Activated CD4-positive, alpha-beta T cell treated with anti-CD3 and anti-CD28 coated beads, Interleukin-2, Interleukin-4, amounts not matched to agents 100 ng/mL and 50 ng/mL, durations not matched to agents 16 hours and 8 hours (primary cell): ENCODE measurements at places on chromosomes 2 and 18.

DNA sequence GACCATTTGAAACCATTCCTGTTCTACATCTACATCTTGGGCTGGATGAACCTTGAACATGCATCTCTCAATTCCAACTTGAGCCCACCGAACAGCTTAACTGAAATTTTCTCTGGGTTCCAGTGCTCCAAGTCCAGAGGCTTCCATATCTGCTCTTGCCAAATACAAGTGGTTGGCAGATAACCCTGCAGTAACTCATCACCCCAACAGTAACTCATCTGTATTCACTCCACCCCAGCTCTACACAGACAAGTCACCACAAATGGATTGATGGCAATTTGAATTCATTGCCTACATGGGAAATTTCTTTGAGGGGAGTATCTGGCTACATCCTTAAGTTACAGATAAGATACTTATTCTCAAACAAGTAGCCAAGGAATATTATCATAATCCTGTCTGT lies 502.4 kb upstream of the TNP1 start:
- no peak for DNase-seq

DNA sequence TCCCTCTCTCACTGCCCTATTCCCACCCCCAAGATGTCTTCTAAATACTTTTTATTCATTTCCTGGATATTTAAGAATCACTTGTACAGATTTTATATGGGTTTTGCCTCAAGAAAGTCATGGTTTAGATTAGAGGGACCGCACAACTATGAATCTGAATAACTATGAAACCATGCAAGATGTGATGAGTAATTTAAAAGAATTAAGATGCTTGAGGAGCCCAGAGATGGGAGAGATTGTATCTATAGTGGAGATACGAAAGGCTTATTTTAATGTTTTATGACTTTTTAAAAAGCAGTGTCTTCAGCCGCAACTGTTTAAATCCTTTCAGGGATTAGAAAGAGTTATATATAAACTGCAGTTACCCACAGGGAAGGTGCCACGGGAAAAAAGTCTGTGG lies 324.1 kb downstream of the LPIN1 start:
- no peak for DNase-seq

- DNase-seq = peak; percentile 46
These were observed 35.4 kb downstream of the INPP4A start for GRCh38 chr2:98479959-98480524.

- DNase-seq = no peak
These were observed 179.5 kb upstream of the PARD3B start for GRCh38 chr2:204365811-204366210.

- no peak for DNase-seq
These were observed 37.6 kb upstream of the PAX3 start for GRCh38 chr2:222336442-222336841.

GRCh38 chr18:74573053-74573452 lies 24.6 kb upstream of the ZNF407 start:
- DNase-seq = no peak

DNA sequence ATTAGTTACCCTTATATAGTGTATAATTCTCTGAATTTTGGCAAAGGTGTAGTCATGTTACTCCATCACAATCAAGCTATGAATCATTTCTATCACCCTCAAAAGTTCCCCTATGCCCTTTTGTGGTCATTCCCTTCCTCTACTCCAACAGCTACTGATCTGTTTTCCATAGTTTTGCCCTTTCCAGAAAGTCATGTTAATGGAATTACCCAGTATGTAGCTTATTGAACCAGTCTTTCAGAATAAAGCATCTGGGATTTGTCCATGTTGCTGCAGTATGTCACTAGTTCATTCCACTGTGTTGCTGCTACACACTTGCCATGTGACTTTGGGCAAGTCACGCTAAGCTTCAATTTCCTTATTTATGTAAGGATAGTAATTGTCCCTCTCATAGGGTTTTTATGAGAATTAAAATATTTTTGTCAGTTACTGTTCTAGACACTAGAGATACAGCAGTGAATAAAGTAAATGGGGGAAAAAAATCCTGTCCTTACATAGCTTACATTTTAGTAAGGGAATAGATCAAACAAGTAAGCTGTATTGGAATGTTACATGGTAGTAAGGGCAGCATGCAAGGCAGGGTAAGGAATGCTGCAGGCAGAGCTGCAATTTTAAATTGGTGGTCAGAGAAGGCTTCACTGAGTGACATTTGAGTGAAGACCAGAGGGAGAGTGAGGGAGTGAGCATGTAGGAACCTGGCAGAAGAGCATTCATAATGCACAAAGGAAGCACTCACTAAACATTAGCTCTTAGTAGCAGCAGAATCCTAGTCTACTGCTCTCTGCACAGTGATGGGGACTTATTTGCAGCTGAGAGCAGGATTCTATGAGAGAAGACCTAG lies 80.3 kb upstream of the TSPYL6 start:
- no peak for DNase-seq

DNA sequence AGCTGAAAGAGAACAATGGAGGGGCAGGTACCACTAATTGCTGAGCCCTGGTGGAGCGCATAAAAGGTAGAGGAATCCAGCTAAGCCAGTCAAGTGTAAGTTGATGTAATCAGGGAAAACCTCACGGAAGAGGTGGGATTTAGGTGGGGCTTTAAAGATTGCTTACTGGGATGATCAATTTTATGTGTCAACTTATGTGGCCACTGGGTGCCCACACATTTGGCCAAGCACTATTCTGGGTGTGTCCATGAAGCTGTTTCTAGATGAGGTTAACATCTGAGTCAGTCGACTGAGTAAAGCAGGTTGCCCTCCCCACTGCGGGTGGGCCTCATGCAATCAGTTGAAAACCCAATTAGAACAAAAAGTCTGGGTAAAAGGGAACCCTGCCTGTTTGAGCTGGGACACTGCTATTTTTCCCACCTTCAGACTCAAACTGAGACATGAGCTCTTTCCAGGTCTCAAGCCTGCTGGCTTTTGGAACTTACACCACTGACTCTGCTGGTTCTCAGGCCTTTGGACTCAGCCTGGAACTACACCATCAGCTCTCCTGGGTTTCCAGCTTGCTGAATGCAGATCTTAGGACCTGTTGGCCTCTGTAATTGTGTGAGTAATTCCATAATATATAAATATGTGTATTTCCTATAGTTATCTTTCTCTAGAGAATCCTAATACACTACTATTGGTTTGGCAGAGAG lies 67.3 kb downstream of the MYO5B start:
- no peak for DNase-seq

GRCh38 chr2:15311201-15311907 lies 249.8 kb downstream of the NBAS start:
- peak; percentile 13 for DNase-seq

DNA sequence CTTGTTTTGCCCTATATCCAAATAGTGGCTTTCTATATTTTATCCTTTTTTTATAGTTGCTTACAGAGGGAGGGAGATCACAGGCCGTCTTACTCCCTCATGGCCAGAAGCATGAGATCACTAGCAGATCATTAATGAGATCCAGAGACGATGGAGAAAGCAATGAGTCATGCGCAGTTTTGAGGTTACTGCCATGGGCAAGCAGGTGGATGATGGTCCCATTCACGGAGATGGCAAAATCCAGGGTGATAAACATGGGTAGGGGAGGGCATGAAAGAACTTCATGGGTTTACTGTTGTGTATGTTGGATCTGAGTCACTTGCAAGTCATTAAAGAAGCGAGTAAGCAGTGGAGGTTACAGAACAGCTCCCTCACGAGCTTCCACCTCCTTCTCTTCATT lies 60.4 kb downstream of the C18orf63 start:
- no peak for DNase-seq

DNA sequence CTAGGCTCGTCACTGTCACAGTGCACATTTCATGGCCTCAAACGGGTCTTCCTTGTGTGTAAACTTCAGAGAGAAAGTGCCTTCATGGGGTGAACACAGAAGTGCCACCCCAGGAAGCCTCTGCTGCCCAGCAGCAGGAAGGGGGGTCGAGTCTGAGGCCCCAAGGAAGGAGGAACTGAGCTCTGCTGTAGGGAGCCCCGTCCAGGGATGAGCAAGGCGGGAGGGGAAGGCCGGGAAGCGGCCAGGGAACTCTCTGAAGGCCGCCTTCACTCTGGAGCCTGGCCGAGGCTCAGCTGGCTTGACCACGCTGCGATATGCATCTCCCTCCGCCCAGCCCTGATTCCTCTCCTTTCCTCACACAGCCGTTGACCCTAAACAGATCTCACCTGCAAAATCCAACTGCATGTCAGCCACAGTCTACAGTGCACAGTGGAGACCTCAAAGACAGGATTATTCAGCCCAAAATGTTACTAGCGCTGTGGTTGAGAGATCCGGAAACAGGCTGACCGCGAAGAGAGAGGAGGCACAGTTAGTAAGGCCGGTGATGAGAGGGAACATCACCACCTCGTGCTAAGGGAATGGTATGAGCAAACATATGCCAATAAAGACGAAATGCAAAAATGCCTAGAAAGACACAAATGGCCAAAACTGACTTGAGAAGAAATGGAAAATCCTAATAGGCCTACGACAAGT lies 34.2 kb upstream of the CTDP1 start:
- DNase-seq = no peak

GRCh38 chr2:199798831-199799580 lies 52.0 kb downstream of the FTCDNL1 start:
- DNase-seq = no peak

DNA sequence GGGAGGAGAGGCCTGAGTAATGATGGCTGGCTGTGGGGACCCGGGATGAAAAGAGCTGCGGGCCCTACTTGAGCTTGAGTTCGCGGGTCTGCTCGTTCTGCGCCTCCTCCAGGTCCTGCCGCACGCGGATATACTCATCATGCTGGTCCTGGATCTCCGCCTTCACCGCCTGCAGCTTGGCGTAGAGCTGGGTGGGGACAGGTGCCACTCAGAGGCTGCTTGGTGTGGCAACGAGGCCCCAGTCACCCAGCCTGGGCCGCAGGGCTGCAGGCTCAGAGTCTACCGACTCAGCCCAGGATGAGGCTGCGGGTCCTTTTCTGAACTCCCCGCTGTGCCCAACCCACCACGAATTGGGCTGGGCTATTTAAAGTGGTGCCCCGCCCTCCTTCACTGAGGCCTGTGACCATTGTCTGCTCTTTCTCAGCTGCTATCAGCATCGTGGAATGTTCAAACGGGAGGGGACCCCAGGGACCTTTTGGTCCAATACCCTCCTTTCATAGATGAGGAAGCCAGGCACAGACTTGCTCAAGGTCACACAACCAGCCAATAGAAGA lies 28.0 kb downstream of the KIF3C start:
- no peak for DNase-seq

GRCh38 chr2:122830157-122830556 lies 1074.7 kb downstream of the TSN start:
- DNase-seq = no peak

DNA sequence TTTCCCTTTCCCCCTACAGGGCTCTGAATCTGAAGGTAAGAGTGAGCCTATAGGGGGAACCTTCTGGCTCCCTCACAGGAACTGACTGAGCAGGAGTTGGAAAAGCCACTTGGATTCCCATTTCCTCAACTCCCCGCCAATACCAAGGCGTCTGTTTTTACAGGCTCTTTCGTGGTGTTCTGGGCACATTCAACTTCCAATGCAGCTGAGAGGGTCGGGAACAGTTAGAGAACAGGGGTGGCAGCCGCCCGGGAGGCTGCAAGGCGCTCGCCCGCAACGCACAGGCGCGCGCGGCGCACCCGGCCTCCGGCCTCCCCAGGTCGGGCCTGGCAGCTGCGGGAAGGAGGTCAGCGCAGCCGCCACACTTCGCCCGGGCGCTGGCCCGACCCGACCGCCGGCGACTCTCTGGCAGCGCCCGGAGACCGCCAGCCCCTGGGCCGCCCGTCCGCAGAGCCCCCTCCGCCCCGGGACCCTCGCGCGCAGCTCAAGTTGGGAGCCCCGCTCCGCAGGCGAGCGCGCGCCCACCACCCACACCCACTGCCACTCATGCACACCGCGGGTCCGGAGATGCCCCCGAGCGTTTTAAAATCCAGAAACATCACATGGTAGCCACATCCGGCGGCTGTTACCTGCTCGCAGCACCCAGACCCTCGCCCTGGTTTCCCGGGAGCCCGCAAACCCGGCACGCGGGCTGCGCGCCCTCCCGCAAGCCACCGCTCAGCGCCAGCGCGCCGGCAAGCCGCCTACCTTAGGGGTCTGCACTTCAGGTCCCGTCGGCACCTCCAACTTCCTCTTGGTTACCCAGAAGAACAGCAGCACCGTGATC lies 816 bp downstream of the GALNT14 start:
- DNase-seq = no peak

- peak; percentile 89 for DNase-seq
These were observed 154.8 kb downstream of the TGIF1 start for GRCh38 chr18:3604498-3605408.

- DNase-seq = no peak
These were observed 100.0 kb upstream of the CXCR4 start for GRCh38 chr2:136217996-136218395.

GRCh38 chr2:109400102-109400501 lies 213.7 kb downstream of the SEPTIN10 start:
- DNase-seq = no peak

GRCh38 chr2:154532763-154533162 lies 165.7 kb upstream of the KCNJ3 start:
- no peak for DNase-seq

GRCh38 chr2:6828299-6828584 lies 37.5 kb downstream of the CMPK2 start:
- DNase-seq = no peak

GRCh38 chr2:237865623-237866041 lies 6.2 kb downstream of the RAMP1 start:
- no peak for DNase-seq

- no peak for DNase-seq
These were observed 514.7 kb downstream of the SOX11 start for GRCh38 chr2:6206882-6207281.

DNA sequence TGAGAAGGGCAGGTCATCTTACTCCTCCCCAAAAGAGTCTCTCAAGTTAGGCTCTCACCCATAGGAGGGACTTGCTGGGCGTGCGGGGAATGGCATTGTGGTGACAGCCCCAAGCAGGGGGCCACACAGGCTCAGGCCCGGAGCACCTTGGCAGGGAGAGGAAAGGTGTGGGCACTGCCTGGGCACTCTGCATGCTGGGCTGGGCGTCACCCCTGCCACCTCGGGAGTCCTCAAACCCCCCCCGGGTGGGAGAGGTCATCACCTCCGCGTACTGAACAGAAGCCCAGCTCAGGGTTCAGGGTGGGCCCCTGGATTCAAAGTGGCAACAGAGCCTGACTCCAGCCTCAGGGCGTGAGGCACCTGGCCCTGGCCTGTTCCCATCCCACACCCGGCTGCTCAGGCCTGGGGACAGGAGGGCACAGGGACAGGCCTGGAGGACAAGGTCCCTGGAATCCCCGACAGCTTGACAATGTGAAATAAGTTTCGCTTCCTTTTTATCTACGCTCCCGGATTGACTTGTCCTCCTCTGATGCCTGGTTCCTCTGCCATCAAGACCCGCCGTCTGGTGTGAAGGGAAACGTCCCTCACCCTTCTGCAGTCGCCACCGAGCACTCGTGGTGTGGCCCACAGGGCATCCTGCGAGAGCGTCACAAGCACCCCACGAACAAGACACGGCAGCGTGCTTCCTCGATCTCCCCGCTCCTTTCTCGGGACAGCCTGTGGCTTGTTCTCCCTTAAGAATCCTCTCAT lies 97.8 kb downstream of the HDAC4 start:
- no peak for DNase-seq

DNA sequence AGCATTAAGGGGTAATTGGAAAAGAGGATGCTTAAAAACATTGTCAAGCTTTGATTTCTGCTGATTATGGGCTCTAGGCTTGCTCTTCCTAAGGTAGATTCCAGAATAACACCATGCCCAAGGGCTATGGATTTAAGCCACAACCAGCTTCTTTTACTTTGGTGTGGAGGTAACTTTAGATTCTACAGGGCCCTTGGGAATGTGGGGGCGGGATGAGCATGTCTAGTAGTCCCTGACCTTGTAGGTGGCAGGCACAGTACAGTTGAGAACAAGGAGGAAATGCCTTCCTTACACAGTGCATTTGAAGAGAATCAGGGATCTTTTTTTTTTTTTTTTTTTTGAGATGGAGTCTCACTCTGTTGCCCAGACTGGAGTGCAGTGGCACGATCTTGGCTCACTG lies 364.2 kb downstream of the NYAP2 start:
- no peak for DNase-seq
